Pons (tissue), 1 donor: ENCODE measurements at places on chromosomes 11 and 22.

GRCh38 chr11:79287952-79288351, 152.9 kb downstream of the TENM4 start:
- no peak for DNase-seq

DNA sequence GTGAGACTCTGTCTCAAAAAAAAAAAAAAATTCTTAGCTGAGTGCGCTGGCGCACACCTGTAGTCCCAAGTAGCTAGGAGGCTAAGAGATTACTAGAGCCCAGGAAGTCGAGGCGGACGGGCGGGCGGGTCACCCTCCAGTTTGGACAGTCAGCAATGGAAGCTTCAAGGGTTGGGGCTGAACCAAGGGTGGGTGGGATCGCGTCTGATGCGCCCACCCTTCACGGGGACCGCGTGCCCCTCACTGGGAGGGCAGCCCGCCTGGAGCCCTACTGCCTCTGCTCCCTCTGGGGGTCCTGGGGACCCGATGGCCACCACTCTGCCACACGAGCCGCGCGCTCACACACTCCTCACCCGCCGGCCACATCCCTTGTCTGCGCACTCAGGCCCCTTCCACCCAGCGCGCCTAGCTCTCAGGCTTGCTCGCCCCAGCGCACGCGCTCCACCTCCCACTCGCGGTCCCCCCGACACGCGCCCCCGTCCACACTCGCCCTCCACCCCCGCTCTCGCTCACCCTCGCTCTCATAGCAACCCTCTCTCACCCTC, 494 bp downstream of the CHID1 start:
- DNase-seq, result no peak

- no peak for DNase-seq
Measured at GRCh38 chr11:58133309-58134076, 8.2 kb upstream of the OR9I1 start.

- DNase-seq, result no peak
Measured at GRCh38 chr11:68838572-68838964, 3.1 kb downstream of the CPT1A start.

DNA sequence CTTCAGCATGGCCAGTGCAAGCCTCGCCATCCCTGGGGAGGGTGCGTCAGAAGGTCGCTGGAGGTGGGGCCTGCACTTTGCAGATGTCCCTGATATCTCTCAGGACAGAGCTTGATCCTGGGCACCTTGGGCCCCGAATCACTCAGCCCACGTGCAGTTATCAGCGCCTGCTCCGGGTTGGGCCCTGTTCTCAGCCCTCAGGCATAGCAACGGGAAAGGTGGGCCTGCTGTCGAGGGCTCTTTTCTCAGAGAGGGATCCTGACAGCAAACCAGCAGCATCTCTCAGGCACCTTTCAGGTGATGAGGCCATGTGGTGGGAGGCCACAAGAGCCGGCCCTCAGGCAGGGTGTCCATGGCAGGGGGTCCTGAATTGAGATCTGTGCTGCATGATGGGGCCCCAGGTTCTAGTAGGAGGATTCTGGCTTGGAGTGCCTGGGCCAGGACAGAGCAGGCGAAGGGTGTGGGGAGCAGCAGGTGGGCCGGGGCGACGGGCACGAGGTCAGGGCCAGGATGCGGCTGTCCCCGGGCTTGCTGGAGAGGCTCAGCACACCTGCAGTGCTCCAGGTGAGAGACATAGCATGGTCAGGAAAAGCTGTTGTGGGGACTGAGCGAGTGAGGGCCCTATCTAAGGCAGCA, 280.5 kb downstream of the TBC1D22A start:
- DNase-seq, result no peak

DNA sequence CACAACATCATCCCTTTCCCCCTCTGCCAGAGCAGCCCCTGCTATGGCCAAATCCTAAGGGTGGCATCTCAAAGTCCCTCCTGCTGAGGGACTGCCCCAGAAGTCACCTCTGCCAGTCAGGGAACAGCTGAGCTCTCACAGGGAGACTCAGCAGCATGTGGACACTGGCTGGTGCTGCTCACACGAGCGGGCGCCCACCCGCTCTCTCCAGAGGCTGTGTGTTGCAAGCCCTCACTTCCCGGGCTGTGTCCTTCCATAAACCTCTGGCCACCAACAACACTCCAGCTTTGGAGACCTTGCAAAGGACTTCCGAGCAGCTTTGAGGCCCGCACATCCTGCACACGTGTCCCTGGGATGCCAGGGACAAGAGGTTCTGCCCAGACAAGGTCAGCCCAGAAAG, 2.8 kb downstream of the IGSF9B start:
- no peak for DNase-seq

GRCh38 chr11:129720156-129720555, 95.5 kb upstream of the TMEM45B start:
- DNase-seq, result no peak

DNA sequence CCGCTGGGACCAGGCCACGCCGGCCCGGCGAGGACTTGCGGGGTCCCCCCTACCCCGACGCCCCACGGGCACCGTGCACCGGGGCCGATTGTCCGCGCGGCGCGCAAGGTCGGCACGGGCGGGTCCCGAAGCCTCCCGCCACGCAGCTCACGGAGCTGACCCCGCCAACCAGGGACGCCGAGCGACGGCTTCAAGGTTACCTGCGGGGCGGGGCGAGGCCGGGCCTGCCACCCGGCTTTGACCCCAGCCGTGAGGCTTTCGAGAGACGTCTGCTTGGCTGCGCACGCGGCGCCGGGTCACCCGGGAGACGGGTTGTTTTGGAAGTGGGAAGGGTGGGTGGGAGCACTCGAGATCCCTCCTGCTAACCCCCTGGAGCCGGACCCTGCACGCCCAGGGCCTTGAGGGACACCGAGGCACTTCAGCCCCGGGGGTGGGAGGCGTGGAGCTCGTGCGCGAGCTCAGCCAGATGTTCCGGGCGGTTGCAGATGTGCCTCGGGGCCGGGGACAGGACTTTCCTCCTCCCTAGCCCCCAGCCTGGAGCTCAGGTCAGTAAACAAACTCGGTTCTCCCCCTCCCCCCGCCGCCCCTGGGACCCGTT, 3.2 kb upstream of the WNT11 start:
- DNase-seq, result no peak

GRCh38 chr22:25482091-25482760, 82.2 kb upstream of the GRK3 start:
- no peak for DNase-seq

DNA sequence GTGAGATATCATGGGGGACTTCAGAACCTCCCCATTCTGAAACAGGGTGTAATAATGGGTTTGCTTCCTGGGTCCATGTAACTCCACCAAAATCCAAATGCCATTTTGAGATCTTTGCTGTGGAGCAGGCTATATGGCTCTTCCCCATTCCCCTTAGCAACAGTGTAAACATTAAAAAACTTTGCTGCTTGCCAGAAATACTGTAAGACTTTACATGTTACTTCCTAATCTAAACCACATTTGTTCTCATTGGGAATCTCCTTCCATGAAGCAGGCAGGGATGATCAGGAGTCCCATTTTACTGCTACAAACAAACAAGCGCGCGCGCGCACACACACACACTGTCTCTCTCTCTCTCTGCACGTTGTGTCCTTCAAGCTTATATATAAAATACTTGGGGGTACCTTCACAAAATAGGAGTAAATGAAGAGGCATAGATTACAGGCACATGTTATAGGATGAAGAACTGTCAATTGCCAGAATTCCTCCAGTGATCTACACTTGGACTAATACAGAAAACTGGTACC, 86.5 kb downstream of the ANO3 start:
- DNase-seq, result no peak

GRCh38 chr22:20573833-20574615, 66.6 kb downstream of the MED15 start:
- no peak for DNase-seq

DNA sequence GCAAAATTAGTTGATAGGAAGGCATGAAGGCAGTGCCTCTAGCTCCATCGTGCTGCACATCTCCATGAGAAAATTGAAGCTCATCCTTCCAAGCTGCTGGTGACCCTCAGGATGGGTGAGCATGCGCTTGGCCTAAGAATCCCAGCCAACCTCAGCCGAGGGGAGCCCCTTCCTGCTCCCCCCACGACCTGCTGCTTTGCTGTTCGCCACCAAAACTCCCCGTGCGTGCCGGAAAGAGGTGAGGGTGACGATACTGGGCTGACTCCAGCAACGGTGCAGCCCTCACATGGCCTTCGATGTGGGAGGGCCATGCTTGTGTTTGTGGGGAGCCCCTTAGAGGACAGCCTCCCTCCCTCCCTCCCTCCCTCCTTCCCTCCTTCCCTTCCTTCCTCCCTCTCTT, 660.9 kb downstream of the BRD1 start:
- DNase-seq, result no peak

DNA sequence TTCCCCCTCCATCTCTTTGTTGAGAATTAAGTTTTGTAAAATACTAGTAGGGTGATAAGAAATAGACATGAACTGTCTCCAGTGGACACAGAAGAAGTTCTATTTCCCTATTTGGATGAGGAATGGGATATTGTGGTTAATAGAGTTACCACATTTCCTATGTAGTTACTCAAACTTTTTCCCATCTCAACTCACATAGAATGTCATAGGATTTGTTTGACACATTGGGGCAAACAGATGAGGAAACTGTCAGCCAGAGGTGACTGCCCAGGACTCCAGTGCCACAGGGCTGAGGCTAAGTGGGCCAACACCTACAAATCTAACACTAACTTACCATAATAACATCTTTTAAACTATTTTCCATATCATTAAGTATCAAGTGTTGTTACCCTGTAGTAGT, 58.3 kb downstream of the CCDC83 start:
- DNase-seq, result no peak

GRCh38 chr11:27599217-27599616, 92.6 kb upstream of the LIN7C start:
- no peak for DNase-seq

DNA sequence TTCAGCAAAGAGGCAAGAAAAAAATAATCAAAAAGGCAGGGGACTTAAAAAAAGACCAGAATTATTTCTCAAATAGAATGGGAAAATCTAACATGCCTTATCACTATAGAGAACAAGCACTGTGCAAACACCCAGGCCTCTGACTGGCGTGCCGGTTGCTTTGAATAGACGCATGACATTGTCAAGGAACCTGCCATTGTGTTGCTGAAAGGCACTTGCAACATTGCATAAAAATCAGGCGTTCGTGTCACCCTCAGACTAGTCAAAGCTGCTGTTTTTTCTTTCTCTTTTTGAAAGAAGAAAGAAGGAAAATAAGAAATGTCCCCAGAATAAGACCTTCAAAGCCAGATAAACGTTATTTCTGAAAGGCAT, 549.3 kb upstream of the CADM1 start:
- DNase-seq, result no peak

DNA sequence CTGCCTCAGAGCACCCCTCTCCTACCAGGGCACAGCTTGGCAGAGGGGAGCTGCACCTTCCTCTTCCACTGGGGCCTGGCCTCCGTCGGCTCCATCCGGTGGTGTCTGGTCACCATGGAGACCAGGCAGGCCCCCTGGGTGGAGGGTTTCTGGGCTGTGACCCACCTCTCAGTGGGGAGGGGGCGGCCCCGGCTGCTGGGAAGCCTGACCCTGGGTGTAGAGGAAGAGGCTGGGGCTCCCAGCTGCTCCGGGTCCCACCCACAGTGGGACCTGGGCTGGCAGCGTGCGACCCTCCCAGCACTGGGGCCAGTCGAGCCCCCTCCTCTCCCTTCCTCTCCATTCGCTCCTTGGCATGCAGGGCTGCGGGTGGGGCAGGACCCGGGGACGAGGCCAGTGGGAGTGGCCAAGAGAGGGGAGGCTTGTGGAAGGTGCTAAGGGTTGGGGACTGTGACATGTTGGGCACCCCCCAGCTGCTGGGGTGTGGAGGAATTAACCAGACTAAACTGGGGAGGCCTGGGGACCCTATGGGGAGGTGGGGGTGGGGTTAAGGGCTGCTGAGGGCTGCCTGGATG, 46.8 kb downstream of the BRSK2 start:
- DNase-seq, result no peak

DNA sequence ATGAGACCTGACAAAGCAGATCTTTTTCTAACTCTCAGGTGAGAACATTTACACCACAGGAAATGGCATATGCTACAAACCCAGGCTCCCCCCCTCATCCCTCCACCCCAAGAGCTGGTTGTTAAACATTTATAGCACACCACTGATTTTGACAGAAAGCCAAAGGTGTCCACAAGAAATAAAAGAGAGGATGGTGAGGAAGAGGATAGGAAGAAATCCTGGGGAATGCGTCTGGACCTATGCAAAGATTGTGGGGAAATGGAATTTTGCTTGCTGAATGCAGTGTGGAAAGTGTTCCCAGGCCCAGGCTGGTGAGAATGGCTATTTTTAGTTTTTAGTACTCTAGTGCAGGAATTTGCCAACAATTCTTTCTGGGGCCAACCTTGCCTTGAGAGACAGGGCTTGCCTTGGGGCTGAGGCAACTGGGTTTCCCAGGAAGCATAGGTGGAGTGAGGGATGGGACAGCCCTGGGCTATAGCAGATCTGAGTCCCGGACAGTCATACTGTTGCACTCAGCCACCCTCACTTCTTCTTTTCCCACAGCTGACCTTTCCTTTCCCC, 163.9 kb downstream of the ADAMTS15 start:
- DNase-seq, result no peak

DNA sequence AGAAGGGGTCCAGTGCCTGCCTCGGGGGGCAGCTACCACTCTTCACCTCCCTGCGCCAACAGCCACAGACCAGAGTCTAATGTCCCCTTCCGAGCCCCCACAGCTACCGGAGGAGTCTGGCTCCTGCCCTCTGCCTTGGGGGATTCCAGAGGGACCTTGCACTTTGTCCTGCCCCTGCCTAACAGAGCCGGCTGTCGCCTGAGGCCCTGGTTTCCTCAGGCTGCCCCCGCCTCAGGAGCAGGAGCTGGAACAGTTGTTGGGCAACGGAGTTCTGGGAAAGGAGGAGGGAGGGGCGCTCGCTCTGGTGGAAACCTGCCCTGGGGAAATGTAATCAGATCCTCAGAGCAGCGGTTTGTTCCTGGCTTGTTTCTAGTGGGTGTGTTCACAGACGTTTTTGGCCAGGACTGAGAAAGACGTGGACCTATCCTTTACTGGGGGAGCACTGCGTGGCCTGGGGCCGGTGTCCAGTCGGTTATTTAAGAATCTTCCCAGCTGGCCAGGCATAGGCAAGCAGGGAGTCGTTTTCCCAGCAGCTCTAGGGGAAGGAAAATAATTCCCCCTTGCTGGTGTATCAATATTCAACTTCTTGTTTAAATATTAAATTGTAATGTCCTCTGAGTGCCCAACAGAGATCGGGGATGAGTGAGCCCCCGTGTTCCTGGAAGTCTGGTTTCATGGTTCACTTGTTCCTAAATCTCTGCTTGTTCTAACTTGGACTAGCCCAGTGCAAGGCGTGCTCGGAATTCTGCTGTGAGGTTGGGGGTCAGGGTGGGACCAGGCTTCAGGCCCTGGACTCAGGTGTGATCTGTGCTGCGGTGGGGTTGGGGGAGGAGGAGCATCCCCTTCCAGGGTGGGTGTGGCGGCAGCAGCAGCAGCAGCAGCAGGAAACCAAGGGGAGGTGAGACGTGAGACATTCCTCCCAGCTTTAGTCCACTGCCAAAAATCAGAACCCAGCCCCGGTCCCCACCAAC, 32.1 kb downstream of the A4GALT start:
- DNase-seq, result peak; percentile 9

- no peak for DNase-seq
Measured at GRCh38 chr22:34490886-34491285, 570.6 kb upstream of the LARGE1 start.
